MM.1S (cell line): ENCODE measurements at places on chromosomes 7 and 10.
A peak's percentile ranks its signal among the peaks of the same experiment; 100 is the strongest.

GRCh38 chr10:107577221-107577620 is 412.7 kb upstream of the SORCS1 start:
- DNase-seq = no peak

- DNase-seq = no peak
Measured at GRCh38 chr7:20340839-20341238, 10.1 kb downstream of the ITGB8 start.

GRCh38 chr7:11341285-11341944 is 367.7 kb downstream of the PHF14 start:
- no peak for DNase-seq

DNA sequence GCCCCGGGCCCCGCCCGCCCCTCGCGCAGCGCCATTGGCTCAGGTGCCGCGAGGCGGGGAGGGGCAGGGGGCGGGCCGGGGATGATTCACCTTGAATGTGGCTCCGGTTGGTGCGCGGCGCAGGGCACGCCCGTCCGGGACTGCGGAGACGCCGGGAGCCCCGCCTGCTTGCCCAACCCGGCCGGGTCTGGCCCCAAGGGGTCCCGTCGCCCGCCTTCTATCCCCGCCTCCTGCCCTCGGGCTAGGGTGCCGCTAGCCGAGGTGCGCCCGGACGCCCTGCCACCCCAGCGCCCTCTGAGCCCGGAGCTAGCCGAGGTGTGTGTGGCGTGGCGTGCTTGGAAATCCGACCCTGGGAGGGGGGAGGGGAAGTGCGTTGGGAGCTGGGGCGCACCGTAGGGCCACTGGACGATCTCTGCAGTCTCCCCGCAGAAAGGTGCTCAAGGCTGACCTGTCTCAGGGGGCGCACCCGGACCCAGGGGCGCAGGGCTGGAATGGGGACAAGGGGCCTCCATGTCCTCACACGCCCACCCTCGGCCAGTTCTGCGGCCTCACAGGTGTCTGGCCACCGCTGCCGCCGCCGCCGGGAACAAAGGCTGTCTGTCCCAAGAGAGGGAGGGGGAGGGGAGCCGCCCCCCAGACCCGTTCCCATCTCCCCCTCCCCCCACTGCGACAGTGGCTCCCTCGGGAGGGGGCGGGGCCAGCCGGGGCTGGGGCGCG is 168.9 kb downstream of the NRF1 start:
- DNase-seq = peak; percentile 96

DNA sequence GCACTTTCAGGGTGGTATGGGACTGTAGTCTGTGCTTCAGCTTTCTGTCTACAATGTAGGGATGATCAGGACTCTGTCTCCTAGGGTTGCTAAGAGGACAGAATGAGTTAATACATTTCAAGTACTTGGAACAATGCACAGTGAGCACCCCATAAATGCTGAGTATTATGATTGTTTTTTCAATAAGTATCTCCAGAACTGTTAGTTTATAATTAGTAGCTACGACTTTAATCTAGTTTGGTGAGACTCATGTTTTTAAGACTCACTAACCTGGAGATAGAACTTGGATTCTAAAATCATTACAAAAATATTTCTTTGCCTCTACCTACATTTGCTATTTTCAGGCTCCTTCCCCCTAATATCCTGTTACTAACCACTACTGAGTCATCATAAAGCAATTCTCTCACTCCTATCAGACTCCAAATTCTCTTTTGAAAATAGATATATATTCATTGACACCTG is 95.3 kb downstream of the CPED1 start:
- DNase-seq = no peak
